ENCODE measurements at places on chromosomes 3 and 15.

GRCh38 chr15:101272584-101272983 is 4.7 kb downstream of the SELENOS start:
- DNase-seq: no peak

DNA sequence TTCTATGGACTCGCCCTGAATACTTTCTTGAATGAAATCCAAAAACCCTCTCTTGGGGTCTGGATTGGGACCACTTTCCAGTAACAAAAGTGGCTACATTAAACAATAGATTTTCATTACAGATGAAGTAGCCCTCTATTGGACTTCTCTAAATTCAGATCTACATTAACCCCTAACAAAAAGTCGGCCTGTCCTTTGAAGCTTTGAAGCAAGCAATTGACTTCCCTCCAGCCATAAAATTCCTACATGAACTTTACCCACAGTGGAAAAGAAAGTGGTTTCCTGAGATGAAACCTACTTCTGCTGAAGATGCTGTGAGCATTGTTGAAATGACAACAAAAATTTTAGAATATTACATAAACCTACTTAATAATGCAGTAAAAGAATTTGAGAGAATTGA is 967.1 kb upstream of the ROBO1 start:
- no peak for DNase-seq

GRCh38 chr3:71447803-71448202 is 135.7 kb downstream of the FOXP1 start:
- DNase-seq: no peak

- DNase-seq: no peak
Measured at GRCh38 chr15:101409621-101410020, 79.9 kb downstream of the PCSK6 start.

DNA sequence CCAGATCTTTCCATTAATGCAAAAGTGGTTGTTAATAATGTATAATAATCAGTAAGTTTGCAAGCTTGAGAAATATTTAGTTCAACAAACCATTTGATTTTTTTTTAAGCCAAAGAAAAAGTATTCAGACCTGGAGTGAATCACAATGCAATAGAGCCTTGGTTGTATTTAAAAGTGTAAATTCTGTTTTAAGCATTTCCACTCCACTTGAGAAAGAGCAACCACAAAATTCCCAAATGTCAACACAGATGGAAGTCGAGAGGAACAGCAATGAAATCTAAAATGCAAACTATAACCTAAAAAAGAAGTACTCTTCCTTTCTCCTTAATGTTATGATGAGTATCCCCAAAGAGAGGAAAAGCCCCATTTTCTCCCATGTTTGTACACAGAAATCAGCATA is 20.2 kb downstream of the GBE1 start:
- no peak for DNase-seq

GRCh38 chr3:151460228-151460627 is 633 bp downstream of the IGSF10 start:
- no peak for DNase-seq

DNA sequence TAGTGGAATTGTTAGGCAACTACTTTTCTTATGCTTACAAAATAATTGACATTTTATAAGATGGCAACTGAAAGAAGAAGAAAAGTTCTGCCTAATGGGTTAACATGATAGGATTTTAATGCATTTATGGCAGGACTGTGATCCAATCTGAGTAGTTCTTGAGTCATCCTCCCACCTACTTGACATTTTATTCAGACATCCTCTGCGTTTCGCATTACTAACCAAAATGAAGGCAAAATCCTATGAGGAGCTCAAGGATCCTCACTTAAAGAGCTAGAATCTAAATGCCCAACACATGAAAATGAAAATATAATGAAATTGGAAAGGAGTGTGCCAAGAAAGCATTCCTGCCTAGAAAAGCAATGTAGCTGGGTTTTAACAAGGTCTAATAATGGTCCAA is 581.1 kb upstream of the SEMA6D start:
- DNase-seq: no peak

- DNase-seq: no peak
Measured at GRCh38 chr3:57982561-57983243, 25.5 kb upstream of the FLNB start.

Measured in activated T-helper 1 cell treated with anti-CD3 and anti-CD28 coated beads, Interleukin-2, amount 50 U/mL, for 16 hours (primary cell).